ENCODE measurements at places on chromosomes 6 and 20.
A peak's percentile ranks its signal among the peaks of the same experiment; 100 is the strongest.

- no peak for DNase-seq
Observed at GRCh38 chr20:37309936-37310590, 20.6 kb downstream of the MANBAL start.

DNA sequence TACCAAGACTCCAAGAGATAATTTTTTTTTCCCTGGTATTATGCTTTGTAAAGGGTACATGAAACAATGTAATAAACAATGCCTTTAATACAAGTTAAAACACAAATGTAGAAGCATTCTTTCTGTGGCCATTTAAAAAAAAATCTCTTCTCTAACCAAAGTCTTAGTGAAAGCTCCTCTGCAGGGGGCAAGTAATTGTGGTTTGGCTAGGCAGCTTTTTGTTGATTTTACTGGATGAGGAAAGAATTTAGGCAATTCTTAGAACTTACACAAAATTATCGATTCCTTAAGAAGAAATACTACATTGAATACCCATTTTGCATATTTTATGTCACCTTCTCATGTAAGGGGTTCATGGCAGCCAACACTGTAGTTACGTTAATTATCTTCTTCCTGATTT, 12.4 kb downstream of the TFB1M start:
- peak; percentile 62 for DNase-seq

GRCh38 chr6:124683507-124683906, 278.7 kb upstream of the RNF217 start:
- no peak for DNase-seq

DNA sequence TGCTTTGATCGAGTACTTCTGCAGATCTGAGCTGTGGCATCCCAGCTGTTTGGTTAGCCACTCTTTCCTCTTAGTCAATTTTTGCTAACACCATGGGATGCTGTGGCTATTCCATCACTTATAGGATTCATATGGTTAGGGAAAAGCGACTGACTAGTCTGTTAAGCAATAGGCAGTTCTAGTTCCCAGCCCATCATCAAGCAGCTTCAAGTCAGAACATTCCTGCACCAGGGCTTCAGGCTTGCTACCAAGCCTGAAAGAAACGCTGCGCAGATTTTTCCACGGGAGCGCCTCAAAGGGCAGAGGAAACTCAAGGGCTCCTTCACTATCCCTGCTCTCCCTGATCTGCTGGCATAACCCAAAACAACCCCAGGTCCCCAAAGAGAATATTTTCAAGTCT, 159.8 kb upstream of the SUPT3H start:
- DNase-seq: no peak

DNA sequence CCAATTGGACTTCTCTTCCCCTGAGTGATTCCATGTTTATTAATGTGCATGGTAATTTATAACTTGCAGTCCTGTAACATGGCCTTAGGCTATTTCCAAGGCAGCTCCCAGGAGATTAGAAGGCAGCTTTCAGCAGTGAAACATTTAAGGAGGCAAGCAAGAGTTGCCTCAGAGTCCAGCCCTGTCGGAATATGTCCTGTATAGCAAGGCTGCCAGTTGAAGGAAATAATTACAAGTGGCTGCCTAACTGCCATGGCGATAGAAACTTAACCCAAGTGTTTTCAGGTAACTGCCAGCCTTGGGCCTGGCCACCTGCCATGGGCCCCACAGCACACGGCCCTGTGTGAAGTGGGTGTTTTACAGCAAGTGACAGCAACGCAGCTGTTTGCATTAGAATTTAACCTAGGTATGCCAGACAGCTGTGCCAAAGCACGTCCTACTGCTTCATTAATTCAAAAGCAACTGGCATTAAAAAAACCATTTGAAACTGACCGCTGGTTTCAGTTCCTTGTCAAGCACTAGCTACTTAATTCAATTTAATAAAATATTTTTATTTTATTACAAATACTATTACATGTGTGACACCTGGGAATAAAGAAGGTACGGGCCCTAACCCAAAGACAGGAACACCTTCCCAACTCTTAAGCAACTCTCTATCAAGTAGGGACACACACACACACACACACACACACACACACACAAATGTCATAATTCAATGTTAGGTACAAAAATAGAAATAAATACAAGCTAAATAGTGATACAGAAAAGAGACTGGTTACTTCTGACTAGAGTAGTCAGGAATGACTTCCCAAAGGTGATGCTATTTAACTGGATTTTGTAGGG, 151.8 kb upstream of the HEY2 start:
- DNase-seq: no peak

- DNase-seq: peak; percentile 55
Observed at GRCh38 chr20:41329435-41330342, 10.9 kb upstream of the LPIN3 start.

- DNase-seq: no peak
Observed at GRCh38 chr6:16712255-16712930, 48.9 kb downstream of the ATXN1 start.

DNA sequence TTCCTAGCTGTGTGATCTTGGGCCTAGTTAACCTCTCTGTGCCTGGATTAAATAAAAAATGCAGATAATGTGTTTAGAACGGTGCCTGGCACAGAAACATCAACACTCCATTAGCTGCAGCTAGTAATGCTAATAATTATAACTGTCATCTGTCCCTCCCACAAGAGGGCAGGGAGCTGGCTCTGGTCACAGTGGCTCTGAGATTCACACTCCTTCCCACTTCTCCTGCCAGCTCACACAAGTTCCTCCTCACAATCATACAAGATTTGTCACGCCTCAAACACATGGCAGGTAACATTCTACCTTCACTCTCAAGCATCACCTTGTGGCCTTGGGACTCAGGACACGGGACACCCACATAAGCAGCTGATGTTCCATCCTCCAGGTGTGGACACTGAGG, 2.4 kb downstream of the ADA start:
- DNase-seq: no peak

DNA sequence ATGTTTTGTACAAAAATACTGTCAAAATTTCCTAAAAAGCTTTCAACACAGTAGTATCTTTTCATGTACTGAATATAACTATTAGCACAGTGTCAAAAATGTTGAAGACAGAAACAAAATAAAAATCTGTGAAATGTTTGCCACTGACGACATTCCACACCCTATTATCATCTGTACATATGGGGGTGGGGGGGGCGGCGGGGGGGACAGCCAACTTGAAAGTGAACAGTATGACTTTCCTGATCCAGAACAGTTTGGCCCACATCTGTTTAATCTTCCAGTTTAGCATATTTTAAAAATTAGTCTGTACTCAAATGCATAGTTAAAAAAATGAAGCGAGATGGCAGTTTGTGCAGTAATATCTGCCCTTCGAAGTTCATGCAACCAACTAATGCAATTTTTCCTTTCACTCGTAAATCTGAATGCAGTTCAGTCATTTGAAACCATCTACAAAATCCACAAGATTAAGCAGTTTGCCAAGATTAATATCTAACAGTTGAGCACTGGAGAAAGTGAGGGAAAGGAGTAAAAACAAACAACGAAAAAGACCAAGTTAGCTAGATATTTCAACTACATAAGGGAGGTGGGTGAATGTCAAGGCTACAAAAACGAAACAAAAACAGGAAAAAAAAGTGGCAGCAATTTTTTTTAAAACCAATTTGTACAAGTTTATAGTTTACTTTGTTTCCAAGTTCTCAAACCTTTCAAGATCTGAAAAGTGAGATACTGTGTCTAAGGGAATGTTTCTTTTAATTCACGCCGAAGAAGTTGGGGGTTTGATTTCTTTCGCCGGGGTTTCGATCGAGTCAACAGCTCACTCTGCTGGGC, 1.9 kb downstream of the CITED2 start:
- no peak for DNase-seq

GRCh38 chr6:168717491-168717890, 276.5 kb downstream of the SMOC2 start:
- DNase-seq: no peak

GRCh38 chr6:143697076-143697800, 19.5 kb downstream of the PHACTR2 start:
- DNase-seq: no peak

GRCh38 chr6:52571099-52571755, 5.6 kb downstream of the TRAM2 start:
- no peak for DNase-seq

DNA sequence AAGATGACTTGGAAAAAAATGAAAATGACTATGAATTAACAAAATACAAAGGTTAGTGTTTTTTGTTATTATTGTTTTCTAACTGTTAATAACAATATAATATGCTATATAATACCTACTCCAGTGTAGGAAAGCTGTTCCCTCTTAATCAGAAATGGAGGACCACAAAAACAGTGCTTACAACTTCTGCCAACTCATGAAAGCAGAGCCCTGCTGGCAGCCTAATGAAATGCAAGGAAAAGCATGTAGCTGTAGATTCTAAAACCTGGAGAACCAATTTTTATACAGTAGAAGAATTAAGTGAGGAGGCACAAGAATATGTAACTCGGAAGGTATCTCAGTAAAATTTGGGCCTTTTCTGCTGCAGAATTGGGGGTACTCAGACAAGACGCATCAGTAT, 29.4 kb downstream of the PHIP start:
- DNase-seq: no peak

DNA sequence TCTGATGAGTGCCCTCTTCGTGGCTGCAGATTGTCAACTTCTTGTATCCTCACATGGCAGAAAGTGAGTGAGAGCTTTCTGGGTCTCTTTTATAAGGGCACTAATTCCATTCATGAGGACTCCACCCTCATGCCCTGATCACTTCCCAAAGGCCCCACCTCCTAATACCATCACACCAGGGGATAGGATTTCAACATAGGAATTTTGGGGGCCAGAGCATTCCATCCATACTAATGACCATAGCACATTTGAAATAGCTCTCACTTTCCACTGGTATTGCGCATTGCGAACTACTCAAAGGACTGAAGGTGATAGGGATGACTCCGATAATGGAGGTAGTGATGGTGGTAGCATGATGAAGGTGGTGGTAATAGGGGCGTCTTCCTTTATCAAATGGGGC, 324.3 kb downstream of the PRL start:
- no peak for DNase-seq

- no peak for DNase-seq
Observed at GRCh38 chr20:10939331-10939941, 265.6 kb upstream of the JAG1 start.

DNA sequence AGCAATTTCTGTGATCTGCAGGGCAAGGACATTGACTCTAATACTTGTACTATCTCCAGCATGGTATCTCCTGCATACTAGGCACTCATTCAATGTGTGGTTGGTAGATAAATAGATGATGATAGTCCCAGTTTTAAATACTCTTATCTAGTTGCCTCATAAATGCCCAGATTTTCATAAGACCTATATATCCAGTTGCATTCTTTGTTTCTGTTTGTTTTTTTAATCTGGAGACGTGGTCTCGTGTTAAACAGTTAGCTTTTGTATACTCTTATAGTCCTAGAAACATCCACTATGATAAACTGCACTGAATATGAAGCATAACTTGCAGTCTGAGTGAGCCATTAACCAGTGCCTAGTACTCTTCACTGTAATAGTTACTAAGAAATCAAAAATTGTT, 35.5 kb upstream of the SUMO4 start:
- no peak for DNase-seq

DNA sequence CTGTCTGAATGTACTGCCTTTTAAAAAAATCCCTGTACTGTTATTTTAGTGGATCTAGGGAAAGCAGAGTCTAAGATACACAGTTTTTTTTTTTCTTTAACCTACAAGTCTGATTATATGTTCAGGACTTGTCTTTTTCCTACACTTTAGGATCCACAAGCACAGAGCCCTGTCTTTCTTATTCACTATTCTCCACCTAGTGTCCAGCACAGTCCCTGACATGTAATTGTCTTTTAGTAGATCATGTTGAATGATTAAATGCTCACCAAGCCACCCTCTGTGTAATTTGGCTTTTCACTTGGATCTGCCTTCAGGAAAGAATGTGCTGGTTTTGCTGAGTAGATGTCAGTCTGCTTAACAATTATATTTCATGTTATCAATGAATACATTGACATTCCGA, 35.8 kb upstream of the YWHAB start:
- DNase-seq: no peak

- no peak for DNase-seq
Observed at GRCh38 chr6:6246544-6246943, 73.9 kb downstream of the F13A1 start.

- DNase-seq: no peak
Observed at GRCh38 chr6:106112433-106112832, 26.3 kb downstream of the PRDM1 start.

GRCh38 chr6:38527371-38527770, 112.4 kb downstream of the BTBD9 start:
- DNase-seq: no peak

DNA sequence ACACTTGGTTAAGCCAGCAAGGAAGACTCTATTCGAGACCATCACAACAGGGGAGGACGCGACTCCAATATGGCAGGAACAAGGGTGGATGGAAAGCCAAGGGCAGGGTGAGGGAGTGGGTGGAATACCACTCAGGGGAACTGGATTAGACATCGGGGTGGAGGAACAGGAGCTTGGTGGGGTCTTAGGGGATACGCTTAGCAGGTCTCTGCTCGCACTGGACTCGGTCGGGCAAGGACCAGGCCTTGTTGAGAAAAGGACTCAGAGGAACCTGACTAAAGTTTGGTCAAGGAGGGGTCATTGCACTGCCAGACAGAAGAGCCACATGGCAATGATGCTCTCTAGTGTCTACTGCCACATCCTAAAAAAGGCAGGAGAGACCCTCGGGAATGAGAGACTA, 10.5 kb downstream of the DUSP22 start:
- no peak for DNase-seq

DNA sequence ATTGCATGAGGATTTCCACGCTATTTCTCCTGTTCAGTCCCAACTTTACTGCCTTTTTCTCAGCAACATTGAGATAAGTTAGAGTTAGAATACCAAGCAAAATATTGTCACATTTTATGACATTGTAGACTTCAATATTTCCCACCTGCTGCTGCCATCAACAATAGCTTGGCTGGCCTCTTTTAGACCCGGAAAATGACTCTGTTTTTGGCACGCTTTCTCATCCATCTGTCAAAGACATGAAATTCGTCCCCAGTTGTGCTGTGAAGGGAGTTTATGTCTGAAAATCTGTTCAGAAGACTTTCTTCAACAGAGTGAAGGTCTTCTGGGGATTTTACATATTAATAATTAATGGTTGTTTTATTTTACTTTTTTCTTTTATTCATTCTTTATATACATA, 857.3 kb downstream of the FRK start:
- DNase-seq: no peak

Measured in smooth muscle cell of the brain vasculature (primary cell).